H4 (cell line): ENCODE measurements at places on chromosomes 12 and 14. TPM values are rescaled to one million over a fixed set of nuclear protein-coding genes. Genes with fewer than 3 reads are reported as not detected.

MYL2 gene
- total RNA-seq = not detected in 2 replicates

- DNase-seq = peak; percentile 74
Measured at GRCh38 chr14:76550534-76550933, 174.6 kb downstream of the ESRRB start.

GRCh38 chr12:128844031-128844635 lies 9.1 kb upstream of the GLT1D1 start:
- peak; percentile 34 for DNase-seq

DNA sequence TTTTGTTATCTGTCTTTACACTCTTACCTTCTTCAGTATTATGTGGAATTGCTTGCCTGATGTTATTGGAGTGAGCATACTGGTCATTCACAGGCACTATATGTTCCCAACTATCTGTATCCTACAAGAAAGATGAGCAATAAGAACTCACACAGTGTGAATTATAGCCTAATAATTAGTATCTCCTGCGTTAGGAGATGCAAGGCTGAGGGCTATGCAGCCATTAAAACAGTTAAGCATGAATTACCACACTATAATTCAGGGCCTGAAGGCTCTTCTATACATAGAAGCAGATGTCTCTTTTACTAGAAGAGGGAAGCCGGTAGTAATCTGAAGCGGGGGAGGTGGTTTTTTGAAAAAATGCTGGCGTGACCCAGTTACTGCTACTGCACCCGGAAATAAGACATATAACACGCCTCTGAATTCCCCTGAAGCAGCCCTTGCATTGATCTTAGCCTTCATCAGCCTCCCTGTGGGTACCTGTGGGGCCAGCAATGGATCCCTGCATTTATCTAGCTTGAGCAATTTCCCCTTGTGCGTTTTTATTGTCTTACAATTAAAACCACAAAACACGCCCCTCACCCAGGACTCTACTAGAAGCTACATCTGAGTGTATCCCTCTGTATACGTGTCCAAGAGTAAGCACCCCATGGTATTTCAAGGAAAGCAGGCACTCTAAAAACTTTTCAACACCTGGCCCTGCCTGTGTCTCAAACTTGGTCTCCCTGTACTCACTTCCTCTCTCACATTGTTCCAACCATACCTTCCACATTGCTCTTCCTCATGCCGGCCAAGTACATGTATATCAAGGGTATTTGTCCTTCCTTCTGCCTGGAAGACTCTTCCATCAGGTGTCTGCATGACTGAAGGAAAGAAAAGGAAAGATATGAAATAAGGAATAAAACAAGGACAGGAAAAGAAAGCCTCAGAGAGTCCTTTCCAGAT lies 210.9 kb upstream of the ARID2 start:
- no peak for DNase-seq

- no peak for DNase-seq
Measured at GRCh38 chr12:55647027-55647426, 10.3 kb downstream of the OR10P1 start.

- no peak for DNase-seq
Measured at GRCh38 chr14:102408724-102409123, 46.0 kb downstream of the TECPR2 start.

GRCh38 chr14:88048351-88048750 lies 43.4 kb downstream of the GPR65 start:
- no peak for DNase-seq

GRCh38 chr12:124625867-124626675 lies 58.7 kb upstream of the NCOR2 start:
- DNase-seq = peak; percentile 48

DNA sequence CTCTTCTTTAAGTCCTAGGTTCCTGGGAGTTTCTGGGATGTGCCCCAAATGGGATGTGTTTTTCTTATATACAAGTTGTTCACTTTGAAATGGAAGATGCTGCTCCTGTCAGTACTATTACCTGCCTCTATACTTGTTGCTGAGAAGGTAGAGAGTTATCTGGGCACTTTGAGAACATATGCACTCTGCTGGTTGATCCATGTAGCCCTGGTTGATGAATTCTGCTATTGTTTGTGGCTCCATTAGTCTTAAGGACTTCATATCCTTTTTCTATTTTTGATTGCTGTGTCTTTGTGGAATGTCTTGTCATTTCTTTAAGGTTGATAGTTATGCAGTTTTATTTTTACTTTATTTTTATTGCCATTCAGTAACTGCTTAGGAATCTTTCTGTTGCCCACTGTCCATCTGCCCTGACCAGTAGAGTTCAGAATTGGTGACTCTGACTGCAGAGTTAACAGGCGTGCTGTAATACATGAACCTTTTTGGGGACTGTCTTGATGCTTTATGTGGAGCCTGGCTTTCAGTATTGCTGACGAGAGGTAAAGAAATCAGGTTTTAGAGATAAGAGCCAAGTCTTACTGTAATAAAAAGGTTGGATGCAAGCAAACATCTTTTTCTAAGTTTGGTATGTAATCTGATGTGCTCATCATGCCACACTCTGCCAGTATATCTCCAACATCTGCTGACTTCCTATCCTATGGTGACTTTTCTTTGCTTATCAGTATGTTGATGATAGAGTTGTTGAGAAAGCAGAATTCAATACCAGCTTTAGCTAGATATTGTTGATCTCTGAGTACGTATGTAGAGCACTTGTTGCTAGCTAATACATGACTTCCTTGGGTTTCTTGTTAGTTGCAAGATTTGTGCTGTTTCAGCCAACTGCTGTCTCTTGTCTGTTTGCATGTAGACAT lies 1.6 kb downstream of the GMPR2 start:
- no peak for DNase-seq

DNA sequence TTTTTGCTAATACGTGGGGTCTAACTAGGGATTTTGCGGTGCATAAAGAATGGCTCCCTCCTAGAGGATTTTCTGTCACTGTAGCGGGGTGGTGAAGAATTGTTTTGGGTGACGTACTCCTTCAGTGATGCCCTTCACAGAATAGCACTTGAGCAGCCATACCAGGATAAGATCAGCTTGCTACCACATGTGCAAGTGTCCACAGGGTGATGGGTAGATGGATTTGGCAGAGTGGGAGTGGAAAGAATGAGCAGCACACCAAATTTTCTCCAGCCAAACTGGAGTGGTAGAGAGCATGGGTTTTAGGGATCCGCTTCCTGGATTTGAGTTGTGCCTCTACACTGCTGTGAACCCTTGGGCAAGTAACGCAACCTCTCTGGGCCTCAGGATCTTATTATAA lies 2.3 kb downstream of the TCP11L2 start:
- DNase-seq = no peak

GRCh38 chr12:6948873-6949594 lies 2.1 kb upstream of the PTPN6 start:
- DNase-seq = no peak

DNA sequence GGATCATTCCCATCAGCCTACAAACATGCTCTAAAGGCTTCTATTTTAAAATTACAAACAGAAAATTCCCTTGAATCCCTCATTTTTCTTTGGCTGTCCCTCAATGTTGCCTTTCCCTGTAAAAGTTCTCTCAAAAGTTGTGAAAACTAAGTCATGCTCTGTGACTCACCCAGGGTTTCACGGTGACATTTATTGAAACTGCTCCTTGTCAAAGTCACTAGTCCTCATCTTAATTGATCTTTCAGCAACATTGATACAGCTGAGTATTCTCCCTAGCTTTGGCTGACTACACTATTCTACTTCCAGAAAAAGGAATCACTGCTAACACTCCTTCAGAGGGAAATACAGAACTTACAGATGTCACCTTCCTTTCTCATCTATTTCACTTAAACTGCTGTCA lies 65.7 kb downstream of the ASCL4 start:
- no peak for DNase-seq

- DNase-seq = no peak
Measured at GRCh38 chr12:6382982-6383381, 980 bp upstream of the LTBR start.
